ENCODE measurements at places on chromosomes 5 and 9.

- no peak for DNase-seq
Observed at GRCh38 chr5:176614805-176615478, 5.0 kb upstream of the GPRIN1 start.

- DNase-seq, result no peak
Observed at GRCh38 chr5:58810086-58810485, 227.2 kb downstream of the RAB3C start.

DNA sequence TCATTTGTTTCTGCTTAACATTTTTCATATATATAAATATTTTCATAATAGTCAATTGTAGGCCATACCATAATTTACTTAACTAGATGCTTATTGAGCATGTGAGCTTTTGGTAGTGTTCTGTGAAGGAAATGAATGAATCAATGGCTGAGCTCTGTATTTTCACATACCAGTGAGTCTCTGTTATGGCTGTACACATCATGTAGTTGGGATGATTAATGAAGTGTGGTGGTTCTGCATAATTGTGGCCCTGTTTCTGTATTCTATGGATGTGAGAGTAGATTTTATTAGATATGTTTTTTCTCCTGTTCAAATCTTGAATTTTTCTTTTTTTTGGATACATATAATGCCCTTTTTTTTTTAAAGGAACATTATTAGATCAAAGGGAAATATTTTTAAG is 56.2 kb downstream of the CTNNA1 start:
- DNase-seq, result no peak

DNA sequence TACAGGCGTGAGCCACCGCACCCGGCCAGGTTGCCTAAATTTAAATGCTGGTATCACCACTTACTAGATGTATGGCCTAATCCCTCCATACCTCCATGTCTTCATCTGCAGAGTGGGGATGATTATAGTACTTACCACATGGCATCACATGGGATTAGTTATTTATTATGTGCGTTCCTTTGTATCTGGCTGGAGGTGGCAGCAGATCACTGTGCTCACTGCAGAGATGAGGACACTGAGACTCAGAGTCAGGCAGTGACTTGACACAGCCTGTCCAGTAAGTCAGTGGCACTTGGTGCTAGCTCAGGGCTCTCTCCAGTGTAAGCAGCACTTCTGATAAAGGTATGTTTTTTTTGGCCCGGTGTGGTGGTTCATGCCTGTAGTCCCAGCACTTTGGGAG is 38.4 kb upstream of the HAND1 start:
- no peak for DNase-seq

DNA sequence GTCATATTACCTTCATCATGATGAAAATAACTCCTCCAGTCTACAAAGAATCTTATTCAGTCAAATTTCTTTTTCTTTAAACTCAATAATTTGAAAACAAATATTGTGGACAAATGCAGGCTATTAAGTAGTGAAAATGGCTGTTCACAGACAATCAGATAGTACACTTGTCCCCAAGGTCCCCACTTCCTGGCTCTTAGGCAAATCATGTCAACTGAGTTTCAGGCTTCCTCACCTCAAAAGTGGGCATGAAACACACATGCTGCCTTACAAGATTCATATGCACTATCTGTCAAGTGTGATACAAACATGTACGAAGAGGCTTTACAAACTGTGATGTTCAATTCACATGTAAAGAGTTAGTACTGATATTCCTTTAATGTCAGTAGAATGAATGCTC is 385.2 kb upstream of the SEMA6A start:
- no peak for DNase-seq

GRCh38 chr5:157516006-157516405 is 56.0 kb downstream of the NIPAL4 start:
- no peak for DNase-seq

GRCh38 chr5:32207355-32207634 is 33.2 kb upstream of the GOLPH3 start:
- DNase-seq, result no peak

GRCh38 chr5:73728493-73729273 is 102.7 kb downstream of the ARHGEF28 start:
- no peak for DNase-seq

GRCh38 chr9:116450378-116451139 is 236.5 kb upstream of the TRIM32 start:
- DNase-seq, result no peak
